ENCODE measurements at places on chromosomes 11 and 22.

GRCh38 chr11:34493468-34493867, 20.1 kb downstream of the ELF5 start:
- DNase-seq = no peak

- DNase-seq = no peak
Measured at GRCh38 chr11:95916049-95916448, 7.9 kb downstream of the MTMR2 start.

DNA sequence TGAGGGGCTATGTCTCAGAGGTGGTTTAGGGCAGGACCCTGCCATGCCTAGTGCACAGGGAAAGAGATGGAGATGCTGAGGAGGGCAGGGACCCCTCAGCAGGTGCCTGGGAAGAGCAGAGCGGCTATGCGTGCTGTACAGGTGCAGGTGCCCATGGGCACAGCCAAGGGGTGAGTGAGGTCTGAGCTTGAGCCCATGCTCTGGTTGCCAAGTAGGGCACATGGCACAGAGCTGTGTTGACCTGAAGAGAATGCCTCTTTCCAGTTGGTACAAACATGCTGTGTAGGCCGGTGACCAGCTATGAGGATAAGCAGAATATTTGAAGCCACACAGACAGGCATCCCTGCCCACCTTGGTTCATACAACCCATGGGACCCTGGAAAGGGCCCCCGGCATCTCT, 65.8 kb upstream of the NECTIN1 start:
- no peak for DNase-seq

- no peak for DNase-seq
Measured at GRCh38 chr11:8298801-8299786, 35.4 kb upstream of the LMO1 start.

GRCh38 chr22:32528984-32529982, 54.7 kb downstream of the FBXO7 start:
- DNase-seq = peak; percentile 64

DNA sequence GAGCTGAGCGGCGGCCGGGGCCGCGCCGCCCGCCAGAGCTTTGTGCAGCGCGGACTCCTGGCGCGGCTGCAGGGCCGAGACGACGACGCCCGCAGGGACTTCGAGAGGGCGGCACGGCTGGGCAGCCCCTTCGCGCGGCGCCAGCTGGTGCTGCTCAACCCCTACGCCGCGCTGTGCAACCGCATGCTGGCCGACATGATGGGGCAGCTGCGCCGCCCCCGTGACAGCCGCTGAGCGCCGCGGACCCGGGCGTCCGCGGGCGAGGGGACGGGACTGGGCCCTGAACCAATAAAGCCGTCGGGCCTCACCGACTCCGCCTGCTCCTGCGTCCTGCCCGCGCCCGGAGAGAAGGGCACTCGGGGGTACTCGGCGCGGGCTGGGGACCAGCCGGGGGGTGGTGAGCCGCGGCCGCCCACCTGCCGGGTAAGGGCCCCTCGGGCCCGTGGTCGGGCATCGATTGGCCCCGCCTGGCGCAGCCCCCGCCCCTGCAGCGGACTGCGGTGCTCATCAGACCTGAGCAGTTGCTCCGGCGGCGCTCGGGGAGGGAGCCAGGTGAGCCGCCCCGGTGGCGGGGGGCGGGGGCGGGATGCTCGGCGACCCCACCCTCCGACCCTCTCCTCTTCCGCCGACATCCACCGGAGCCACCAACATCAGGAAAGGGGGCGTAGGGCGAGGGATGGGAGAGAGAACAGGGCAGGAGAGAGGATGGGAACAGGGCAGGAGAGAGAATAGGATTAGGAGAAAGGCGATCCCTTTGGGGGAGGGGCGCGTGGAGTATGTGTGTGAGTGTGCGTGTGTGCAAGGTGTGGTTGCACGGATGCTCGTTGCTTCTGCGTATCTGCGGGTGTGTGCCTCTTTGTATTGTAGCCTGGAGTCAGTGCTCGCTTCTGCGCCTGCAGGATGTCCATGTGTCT, at the start of gene TMEM25:
Gene TMEM25, plus strand, starts transcription at position 510 of the 914 bp plus-strand sequence. CDS start 610 bp downstream, outside the sequence.
- DNase-seq = peak; percentile 48

DNA sequence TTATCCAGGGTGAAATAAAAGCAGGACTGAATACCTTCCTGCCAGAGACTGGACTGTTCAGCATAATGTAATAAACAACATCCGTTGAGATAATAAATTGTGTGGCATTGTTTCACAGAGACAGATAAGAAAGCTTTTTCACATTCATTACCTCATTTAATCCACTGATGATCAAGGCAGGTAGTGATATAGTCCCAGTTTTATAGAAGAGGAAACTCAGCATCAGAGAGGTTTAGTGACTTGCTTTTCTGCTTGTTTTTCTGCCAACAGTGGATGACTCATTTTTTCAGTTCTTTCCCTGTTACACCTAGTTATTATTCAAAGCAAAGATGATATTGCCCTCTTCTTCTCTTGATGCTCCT, 4.0 kb downstream of the MYO18B start:
- DNase-seq = no peak

DNA sequence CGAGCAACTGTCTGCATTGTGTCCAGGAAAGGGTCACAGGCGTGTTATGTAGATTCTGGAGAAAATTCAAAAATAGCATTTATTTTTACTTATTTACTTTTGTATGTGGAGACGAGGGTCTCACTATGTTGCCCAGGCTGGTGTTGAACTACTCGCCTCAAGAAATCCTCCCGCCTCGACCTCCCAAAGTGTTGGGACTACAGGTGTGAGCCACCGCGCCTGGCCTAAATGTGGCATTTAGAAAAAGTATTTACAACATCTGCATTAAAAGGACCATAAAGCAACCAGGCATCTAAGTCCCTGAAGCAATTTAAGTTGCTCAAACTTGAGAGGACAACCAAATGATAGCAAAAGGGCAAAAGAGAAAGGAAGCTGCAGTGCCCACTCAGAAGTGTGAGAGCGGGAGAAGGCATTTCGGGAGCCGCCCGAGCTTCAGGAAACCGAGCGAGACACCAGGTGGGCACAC, 595 bp downstream of the TRIM66 start:
- DNase-seq = no peak

- DNase-seq = no peak
Measured at GRCh38 chr11:77374108-77374507, 72.6 kb upstream of the GDPD4 start.

- no peak for DNase-seq
Measured at GRCh38 chr11:106723071-106723470, 295.2 kb downstream of the GUCY1A2 start.

DNA sequence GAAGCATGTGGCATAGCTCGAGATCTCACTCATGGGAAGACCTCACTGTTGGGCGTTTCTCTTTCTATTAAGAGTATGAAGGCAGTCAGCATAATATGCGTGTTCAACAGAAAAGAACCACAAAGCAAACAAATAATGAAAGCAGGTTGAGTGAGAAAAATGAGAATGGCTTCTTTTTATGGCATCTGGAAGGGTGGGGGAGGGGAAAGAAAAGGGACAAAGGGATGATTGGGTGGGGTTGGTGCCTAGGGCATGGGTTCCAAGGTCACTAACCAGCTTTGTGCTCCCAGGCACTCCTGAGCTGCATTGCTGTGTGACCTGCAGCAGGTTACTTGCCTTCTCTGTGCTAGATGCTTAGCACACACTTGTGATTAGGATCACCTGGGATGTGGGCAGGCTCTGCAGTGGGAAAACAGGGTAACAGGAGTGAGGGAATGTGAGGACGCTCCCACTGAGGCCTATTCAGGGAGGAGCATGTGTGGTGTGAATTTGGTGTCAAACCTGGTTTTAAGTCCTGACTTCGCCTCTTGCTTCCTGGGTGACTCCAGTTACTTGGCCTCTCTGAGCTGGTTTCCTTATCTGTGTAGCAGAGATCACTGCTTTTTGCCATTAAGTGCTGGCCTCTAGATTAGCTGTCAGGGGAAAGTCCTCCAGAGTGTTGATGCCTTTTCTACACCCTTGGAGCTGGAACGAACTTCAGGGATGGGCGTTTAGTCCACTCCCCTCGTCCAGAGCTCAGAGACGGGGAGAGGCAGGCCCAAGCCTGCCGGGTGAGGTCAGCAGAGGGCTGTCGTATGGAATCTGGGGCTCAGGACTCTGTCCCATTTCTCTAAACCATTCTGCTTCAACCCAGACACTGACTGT, 74.8 kb downstream of the KIAA1671 start:
- DNase-seq = no peak

- DNase-seq = no peak
Measured at GRCh38 chr11:117884994-117885393, 8.5 kb upstream of the FXYD6 start.

GRCh38 chr11:93589347-93589746, 46.2 kb upstream of the SMCO4 start:
- no peak for DNase-seq

DNA sequence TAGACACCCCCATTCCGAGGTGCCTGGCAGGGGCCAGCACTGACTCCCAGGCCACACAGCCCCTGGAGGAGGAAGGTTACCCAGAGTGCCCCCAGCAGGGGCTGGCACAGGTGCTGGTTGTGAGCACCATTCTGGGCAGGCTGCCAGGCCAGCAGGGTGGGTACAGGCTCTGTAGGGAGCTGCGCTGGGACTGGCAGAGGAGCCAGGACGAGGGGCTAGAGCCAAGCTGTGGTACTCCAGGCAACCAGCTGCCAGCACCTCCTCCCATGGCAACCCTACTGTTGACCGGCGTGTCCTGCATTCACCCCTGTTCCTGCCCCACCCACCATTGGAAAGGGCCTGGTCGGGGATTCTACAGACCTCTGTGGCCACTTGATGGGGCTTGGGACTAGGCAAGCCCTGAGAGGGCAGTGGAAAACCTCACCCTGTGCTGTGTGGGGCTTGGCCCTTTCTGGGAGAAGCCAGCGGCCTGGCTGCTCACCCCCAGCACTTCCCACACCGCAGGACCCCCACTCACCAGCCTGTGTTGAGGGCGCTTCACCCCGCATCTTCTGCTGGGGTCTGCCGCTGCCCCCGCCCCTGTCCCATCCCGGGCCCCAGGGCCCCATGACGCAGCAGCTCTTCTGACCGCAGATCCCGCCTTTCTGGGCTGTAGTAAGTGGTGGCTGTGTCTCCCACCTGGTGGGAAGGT, 1.9 kb downstream of the CLDN5 start:
- DNase-seq = peak; percentile 18

All from NAMALWA (cell line).